Kasumi-1 (cell line): ENCODE measurements at places on chromosomes 16 and 17.
A peak's percentile ranks its signal among the peaks of the same experiment; 100 is the strongest.

DNA sequence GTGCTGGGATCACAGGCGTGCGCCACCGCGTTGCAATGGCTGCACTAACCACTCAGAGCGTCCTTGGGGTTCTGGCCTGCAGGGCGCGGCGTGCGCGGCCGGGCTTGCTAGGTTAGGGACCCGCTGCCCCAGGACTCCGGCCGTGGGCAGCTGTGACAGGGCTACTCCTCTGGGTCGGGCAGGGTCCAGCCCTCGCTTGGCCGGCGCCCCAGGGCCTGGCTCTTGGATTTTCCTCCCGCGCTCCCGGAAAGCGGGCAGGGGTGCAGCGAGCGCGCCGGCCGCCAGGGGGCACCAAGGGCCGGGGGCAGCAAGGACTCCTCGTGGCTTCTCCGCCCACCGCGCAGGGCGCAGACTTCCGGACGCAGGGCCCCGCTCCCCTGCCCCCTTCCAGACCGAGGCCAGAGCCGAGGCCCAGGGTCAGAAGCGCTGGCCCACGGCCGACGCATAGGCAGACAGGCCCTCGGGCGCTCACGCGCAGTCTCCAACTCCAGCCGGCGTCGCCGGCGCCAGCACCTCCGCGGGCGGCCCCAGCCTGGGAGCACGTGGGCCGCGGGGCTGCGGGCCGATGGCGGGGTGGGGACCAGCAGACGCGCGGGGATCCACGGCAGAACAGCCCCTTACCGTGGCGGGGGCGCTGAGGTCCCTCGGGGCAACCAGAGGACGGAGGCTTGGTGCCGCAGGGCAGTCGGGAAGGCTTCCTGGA is 355 bp downstream of the TLE7 start:
- DNase-seq, result no peak

DNA sequence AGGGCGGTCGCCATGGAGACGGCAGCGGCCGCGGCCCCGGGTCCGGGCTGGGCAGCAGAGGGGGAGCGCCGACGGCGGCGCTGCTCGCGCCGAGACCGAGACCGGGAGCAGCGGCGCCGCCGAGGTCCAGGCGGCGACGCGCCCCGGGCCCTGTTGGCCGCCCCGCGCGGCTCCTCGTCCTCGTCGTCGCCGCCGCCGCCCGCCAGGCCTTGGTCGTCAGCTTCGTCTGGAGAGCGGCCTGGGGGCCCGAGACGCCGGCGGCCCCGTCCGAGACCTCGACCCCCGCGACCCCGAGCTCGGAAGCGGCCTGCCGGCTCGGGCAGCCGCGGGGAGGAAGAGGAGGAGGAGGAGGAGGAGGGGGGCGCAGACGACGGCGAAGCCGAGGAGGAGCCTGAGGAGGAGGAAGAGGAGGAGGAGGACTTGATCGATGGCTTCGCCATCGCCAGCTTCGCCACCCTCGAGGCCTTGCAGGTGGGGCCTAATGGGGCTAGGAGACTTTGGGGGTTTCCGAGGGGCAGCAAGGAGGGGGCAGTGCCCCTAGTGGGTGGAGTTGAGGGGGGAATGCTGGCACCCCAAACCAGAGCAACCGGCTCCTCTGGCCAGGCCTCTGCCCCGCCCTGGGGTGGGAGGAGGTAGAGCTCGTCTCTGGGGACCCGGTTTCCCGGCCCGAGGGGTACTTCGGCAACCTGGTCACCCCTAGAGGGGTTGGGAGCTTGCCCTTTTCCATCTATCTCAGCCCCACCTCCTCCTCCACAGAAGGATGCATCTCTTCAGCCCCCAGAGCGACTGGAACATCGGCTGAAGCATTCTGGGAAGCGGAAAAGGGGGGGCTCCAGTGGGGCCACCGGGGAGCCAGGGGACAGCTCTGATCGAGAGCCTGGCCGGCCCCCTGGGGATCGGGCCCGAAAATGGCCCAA is 1.5 kb downstream of the FBRS start:
- DNase-seq, result no peak

DNA sequence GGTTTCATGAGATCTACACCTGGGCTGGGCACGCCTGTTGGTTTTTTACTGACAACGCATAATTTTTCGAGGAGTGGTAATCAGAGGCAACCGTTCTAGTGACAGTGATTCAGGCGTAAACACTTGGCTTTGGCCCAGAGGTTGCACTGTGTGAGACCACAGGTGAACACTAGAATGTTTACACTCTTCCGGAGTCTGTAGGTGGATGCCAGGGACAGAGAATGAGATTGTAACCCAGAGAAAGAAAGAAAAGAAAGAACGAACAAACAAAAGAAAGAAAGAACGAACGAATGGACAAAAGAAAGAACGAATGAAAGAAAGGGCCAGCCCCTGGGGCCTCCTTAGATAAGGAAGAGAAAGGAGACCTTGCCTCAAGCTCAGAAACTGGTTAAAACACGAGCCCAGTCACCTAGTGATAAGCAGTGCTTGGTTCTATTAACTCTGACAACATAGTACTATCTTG is 113.2 kb downstream of the PRKCB start:
- no peak for DNase-seq

DNA sequence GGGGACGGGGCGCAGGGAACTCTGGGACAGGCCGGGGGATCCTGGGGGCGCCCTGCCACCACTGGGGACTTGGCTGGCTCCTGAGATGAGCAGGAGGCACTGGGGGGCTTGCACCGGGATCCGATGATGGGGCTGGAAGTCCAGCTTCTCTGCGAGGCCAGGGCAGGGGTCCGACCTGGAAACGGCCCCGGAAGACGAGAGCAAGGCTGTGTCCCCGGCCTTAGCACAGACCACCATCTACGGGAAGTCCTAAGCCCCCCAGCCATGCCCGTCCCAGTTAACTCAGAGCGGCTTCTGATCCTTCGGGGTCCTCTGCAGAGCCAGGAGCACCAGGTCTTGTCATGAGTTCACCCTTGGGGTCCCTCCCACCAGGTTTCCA is 573 bp downstream of the CDT1 start:
- no peak for DNase-seq

DNA sequence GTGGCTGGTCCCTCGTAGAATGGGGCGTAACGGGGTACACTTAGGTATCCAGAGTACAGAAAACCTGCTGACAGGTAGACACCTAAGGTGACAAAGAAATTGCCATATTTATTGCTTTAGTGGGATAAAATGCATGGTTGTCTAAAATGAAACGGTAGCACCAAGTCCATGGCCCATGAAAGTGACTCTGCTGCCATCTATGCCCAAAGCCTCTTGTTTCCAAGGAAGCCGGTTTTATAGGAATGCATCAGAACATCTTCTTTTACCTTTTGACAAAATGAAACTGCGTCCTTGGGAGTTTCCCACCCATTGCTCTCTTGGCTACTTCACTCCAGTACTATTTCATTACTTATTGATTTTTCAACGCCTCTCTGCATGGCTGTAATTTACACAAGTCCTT is 151.3 kb upstream of the ZFHX3 start:
- no peak for DNase-seq

DNA sequence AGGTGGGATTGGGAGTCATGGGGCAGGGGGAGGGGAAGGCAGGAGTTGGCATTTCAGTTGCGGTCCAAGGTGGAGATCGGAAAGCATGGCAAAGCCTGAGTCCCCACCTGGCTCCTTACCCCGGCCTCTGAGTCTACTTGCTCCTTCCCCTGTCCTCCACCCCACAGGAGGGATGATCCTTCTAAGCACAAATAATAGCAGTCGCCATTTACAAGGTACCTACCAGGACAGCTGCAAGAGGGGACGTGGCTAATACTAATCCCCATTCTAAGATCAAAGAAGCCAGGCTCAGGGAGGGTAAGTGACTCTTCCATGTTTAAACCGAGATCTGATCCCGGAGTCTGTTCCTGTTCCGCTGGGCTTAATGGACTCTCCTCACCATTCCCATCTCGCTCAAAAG is 396.3 kb downstream of the SLC39A11 start:
- no peak for DNase-seq

- DNase-seq, result no peak
Observed at GRCh38 chr16:159136-159849, 6.5 kb upstream of the HBM start.

DNA sequence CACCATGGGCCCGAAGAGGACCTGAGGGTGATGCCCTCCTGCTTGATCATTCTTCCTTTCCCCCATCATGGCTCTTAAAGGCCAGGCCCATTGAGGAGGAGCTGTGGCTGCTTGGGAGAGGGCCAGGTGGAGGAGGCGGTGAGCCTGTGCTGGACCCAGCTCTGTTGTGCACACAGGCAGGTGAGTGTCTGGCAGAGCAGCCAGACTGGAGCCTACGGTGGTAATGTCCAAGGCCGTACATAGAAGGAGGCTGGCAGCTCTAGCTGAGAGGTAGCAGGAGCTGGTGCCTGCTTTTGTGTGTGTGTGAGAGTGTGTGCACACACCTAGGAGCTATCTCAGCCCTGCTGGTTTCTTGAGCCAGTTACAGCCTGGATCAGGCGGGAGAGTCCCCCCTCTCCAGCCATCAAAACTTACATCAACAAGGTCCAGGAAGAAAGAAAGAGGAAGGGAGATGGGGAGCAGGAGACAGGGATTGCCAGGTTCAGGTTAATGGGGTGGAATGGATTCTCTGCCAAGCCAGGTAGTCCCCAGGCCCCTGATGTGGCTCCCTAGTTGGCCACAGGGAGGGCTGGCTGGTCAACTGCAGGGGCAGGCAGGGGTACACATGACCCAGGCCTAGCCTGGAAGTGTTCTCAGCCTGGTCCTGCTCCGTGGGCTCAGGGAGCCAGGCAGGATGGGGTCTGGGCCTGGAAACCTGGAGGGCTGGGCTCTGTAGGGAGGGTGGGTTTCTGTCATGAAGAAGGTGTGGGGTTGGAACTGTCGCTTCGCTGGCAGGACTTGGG is 107.1 kb downstream of the RAP1GAP2 start:
- DNase-seq, result no peak

DNA sequence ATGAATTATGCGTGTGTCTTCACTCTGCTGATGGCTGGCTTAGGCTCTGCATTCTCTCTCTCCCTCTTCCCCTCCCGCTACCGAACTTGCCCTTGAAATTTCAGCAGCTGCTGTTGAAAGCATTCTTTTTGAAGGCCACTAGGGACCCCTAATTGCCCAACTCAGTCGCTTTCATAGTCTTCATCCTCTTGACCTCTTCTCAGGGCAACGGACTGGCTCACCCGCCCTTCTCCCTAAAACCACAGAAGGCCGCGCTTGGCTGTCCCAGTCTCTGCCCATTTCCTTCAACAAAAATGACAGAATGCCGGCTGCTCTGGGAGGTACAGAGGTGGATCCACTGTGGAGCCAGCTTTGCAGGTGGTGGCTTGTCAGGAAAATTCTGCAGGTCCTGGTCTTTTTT is 21.0 kb upstream of the FMNL1 start:
- DNase-seq, result peak; percentile 21

- peak; percentile 16 for DNase-seq
Observed at GRCh38 chr16:57735755-57736418, at the start of gene KATNB1. TSS of gene KATNB1 (plus strand) at chr16:57735770. CDS start at chr16:57737244, 1,474 bp downstream.

DNA sequence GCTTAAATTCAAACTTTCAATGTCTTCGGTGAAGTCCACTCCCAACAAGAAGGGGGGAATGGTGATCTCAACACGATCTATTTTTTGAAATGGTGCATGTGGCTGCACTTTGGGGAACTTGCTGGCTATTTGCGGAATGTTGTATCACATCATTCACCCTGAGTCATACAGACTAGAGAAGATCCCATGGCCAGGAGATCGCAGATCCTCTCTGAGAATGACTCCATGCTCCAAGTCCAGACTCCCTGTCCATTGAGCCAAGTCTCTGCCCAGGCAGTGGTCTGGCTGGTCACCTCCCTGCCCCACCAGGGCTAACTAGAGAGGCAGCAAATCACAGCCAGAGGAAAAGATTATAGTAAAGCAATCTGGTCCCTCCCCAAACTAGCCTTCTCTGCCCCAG is 120.6 kb downstream of the XYLT1 start:
- no peak for DNase-seq

- DNase-seq, result peak; percentile 75
Observed at GRCh38 chr16:16075488-16076422, 126.3 kb downstream of the ABCC1 start.

DNA sequence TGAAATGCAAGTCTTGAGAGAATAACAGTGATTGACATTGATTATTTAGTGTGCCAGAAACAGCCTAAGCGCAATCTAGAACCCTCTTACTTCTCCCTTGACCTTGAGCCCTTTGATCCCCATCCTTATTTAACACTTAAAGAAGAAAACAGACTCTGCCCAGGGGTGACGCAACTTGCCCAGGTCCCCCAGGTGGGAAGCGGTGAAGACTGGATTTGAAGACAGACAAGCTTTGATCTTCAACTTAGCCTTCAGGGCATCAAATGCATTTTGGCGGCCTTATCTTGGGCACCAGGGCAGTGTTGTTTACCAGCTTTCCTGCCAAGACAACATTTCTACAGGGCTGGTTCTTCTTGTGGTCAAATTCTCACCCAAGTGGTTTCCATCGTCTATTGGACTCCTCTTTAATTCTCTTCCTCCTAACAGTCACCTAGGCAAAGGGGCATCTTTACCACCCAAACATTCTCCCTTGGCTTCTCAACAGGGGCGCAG is 8.9 kb upstream of the CIITA start:
- no peak for DNase-seq

DNA sequence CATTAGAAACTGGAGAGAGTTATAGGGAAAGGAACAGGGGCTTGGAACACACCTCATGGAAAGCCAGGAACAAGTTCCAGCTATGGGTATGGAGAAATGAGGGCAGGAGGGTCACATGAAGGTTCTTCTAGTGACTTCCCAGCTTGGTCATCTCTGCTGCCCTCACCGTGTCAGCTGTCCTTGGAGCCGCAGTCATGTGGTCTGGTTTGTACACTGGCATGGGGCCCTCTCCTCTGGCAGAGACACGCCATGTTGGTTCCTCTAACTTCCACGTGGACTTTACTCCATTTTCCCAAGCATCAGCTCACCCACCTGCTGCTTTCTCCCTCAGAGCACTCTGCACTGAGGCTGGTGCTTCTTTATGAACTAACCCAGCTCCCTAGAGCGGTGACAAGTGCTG is 26.3 kb downstream of the MPG start:
- DNase-seq, result no peak

- DNase-seq, result no peak
Observed at GRCh38 chr17:72113751-72114150, 7.1 kb upstream of the SOX9 start.

- DNase-seq, result no peak
Observed at GRCh38 chr16:25165284-25165683, 51.5 kb upstream of the AQP8 start.

DNA sequence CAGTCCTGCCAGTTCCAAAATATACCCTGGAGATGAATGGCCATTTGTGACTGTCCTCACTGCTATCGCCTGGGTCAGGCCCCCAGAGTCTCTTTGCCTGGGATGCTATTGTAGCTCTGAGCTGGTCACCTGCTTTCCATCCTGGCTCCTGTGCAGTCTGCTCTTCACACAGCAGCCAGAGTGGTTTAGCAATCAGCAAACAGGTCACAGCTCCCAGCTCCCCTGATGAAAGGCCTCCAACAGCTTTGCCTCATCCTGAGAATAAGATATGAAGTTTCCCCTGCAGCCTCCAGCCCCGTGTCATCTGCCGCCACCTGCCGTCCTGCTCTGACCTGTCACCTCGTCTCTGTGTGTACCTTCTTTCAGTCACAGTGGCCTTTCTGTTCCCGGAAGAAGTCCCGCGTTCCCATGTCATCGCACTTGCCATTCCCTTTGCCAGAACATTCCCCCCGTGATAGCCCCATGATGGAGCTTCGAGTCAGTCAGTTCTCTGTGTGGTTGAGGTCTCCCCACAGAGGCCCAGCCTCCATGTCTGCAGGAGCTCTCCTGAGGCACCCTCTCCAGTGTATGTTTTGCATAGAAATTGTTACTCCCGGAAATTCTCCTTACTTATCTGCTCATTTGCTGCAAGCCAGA is 281.5 kb downstream of the SNX29 start:
- DNase-seq, result no peak

GRCh38 chr16:19393226-19394111 is 24.2 kb upstream of the TMC5 start:
- DNase-seq, result no peak
